Endothelial cell (in vitro differentiated cells): ENCODE measurements at places on chromosomes 2 and 18. TPM values are rescaled to one million over a fixed set of nuclear protein-coding genes. Genes with fewer than 3 reads are reported as not detected.
A peak's percentile ranks its signal among the peaks of the same experiment; 100 is the strongest.

Gene FLACC1
- total RNA-seq: 1.1 TPM

DNA sequence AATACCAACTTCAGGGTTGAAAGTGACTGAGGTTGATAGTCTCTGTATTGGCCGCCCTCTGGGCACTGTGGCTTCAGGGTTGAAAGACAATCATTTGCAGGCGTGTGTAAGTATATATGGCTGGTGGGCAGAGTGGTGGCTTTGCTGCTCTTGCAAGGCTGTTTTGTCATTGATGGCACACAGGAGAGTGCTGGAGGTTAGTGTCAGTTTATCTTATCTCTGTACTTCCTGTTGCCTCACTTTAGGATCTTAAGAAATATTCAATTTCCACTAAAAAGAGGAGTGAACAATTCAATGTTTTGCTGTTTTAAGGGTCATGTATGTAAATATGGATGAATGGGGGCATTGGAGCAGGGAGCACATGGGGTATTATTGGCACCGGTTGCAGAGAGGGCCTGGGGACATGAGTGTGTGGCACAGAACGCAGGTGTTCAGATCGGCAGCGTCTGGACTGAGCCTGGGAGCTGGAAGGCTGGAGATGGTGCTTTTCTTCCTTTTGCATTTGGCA lies 51.5 kb downstream of the NCK2 start:
- no peak for DNase-seq

DNA sequence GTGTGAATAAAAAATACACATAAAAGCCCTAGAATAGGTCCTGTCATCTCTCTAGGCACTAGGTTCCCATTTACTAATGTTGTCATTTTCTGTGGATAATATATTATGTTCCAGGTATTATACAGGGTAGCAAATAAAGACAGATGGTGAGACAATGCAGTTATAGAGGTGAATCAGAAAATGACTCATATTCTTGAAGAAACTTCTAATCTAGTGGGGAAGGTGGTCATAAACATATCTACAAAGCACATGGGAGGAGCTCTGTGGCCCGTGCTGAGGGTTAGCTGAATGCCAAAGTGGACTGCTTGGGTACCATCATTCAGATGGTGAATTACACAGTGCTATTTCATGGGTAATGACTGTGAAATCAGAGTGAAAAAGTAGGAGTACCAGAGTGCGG lies 700.9 kb downstream of the ERBB4 start:
- no peak for DNase-seq

DNA sequence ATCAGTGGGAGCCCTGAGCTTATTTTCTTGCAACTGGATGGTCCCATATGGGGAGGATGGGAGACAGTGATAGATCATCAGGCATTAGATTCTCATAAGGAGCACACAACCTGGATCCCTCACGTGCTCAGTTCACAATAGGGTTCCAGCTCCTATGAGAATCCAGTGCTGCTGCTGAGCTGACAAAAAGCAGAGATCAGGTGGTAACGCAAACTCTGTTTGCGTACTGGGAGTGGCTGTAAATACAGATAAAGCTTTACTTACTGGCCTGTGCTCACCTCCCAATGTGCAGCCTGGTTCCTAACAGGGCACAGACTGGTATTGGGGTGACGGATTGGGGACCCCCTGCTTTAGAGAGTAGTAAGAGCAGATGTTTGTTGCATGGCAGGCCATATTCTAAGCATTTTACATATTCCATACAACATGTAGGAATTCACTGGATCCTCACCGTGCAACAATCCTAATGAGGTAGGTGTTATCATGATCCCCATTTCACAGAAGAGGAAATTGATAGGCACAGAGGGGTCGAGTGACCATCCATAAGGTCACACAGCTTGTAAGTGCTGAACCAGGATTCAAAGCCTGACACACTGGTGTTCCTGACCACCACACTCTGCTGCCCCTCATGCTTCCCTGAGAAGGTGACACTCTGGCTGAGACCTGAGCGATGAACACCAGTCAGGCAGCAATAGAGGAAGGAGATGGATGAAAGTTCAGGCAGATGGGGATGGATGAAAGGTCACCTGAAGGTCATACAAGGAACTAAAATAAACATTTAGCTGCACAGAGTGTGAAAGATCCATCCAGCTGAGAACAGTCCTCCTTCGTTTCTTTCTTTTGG lies 15.7 kb upstream of the MAT2A start:
- no peak for DNase-seq

Gene STARD6
- 0.54 TPM for total RNA-seq

GRCh38 chr2:95261602-95262001 lies 12.6 kb upstream of the PROM2 start:
- DNase-seq: no peak

Gene LIPG
- total RNA-seq: 19.6 TPM

GRCh38 chr2:188974164-188974563 lies at the start of gene COL3A1:
COL3A1 (plus strand) TSS chr2:188974373; CDS start chr2:188974490, 117 bp downstream.
- DNase-seq: no peak

Gene GCA
- 123 TPM for total RNA-seq

Gene CD207
- 0.74 TPM for total RNA-seq

Gene ELMOD3
- total RNA-seq: 15.9 TPM

Gene IL1A
- 0.26 TPM for total RNA-seq

Gene RFX8
- total RNA-seq: 5.0 TPM

GRCh38 chr2:167689444-167689843 lies 558.0 kb downstream of the STK39 start:
- no peak for DNase-seq

- DNase-seq: no peak
These were observed 653.0 kb downstream of the CNTNAP5 start for GRCh38 chr2:124678043-124678442.

Gene TUBA4B
- total RNA-seq: not detected

DNA sequence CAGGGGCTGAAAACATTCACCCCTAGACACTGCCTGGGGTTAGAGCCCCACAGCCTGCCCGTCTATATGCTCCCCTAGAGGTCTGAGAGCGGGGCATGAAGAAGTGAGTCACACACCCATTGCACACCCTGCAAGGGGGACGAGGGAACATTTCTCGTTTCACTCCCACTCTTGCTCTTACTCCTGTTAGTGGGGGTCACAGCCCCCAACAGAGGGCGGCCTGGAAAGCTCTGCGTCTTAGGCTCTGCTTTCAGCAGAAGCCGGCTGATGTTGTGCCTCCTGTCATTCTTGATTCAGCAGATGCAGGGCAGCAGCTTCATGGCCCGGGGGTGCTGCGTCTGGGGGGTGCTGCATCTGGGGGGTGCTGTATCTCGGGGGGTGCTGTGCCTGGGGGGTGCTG lies 141.3 kb downstream of the ASB1 start:
- DNase-seq: no peak

- no peak for DNase-seq
These were observed 79.1 kb downstream of the FAM168B start for GRCh38 chr2:131014141-131014540.

GRCh38 chr18:79486356-79487182 lies 90.8 kb downstream of the NFATC1 start:
- no peak for DNase-seq

Gene CXCR4
- 255 TPM for total RNA-seq

Gene COX7A2L
- total RNA-seq: 94.8 TPM

DNA sequence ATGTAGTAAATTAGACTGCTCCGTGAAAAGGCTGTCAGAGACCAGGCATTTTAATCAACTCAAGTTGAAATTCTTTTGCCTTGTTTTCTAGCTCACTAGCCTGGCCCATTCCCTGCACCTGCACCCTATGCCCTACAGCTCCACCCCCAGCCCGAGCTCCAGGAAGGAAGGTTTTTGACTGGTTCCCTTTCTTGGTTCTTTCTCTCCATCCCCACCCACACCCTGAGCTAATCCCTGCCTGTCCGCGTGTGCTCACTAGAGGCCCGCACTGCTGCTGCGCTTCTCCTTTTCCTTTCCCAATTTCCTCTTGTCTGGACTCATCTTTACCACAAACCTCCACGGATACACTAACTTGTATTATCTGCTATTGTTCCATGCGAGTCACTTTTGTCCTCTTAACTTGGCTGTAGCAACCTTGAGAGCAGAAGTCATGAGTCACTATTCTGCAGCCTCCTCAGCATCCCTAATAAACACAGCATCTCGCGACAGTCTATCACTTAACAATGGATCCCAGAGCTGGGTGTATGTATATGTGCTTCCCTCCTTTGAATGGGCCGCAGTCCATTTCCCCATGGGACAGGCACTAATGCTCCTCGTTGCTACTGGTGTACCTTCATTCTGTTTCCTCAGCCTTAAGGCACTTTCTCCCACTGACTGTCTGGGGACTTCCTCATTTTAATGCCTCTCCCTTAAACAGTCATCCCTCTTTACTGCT lies 36.5 kb downstream of the COLEC12 start:
- DNase-seq: no peak

DNA sequence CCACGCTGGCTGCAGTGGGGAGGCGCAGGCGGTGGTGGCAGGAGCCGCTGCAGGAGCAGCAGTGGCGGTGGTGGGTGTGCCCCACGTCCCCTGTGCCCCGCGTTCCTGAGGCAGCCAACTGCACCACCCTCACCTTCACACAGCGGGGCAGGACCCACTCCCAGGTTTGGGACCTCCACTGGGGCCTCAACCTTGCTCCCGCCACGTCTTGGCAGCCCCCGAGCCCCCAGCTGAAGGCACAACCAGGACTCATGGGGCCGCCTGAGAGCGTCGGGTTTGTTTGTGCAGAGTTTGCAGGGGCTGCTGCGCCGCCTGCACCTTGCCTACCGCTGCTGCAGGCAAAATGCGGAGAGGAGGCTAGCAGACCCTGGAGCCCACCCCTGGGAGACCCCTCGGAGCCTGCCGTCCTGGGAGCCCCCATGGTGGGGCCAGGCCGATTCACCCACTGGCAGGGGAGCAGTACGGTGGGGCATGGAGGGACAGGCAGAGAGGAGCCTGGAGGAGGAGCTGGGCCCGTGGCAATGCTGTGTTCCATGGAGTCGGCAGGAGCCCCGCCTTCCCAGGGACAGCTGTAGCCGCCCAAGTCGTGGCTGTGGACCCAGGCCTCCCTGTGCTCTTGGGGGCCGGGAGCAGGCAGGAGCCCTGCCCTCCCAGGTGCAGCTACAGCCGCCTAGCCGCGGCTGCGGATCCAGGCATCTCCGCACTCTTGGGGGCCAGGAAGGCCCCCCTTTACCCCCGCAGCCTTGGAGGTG lies 14.7 kb upstream of the EML6 start:
- DNase-seq: peak; percentile 45

DNA sequence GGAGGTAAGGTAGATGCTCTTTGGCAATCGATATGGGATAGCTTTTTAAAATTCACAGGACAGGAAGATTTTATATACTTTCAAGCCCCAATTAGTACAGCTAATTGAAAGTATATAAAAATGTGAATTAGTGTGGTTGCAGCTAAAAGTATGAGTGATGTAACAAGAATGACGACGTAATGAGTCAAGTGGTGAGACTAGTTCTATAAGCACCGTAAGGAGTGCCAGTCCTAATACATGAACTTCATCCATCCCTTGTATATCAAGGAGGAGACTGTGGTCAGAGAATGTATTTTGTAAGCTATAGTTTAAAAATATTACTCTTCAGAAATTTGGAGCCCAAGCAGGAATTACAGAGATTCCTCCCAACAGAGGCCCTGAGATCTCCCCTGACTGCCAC lies 25.8 kb downstream of the DNAJC27 start:
- no peak for DNase-seq

GRCh38 chr18:57149051-57149450 lies 2.2 kb downstream of the BOD1L2 start:
- DNase-seq: no peak

Gene MOCOS
- total RNA-seq: 0.56 TPM

DNA sequence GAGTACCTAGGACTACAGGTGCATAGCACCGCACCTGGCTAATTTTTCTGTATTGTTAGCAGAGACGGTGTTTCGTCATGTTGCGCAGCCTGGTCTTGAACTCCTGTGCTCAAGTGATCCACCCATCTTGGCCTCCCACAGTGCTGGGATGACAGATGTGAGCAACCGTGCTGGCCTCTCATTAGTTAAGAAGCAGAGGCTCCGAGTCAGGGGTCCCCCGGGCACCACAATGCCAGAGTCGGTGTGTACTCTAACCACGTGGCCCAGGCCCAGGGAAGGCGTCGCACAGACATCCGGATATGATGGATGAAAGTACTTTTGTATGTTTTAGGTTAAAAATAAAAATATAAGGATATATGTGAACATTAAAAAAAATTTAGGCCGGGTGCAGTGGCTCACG lies 28.3 kb upstream of the HPCAL1 start:
- no peak for DNase-seq

GRCh38 chr18:35337286-35337685 lies 6.9 kb downstream of the ZNF24 start:
- no peak for DNase-seq

GRCh38 chr2:16167870-16168426 lies 227.6 kb downstream of the MYCN start:
- no peak for DNase-seq

- no peak for DNase-seq
These were observed 96.2 kb upstream of the CTDP1 start for GRCh38 chr18:79583426-79583825.

GRCh38 chr2:149828520-149829210 lies 241.1 kb upstream of the MMADHC start:
- no peak for DNase-seq

DNA sequence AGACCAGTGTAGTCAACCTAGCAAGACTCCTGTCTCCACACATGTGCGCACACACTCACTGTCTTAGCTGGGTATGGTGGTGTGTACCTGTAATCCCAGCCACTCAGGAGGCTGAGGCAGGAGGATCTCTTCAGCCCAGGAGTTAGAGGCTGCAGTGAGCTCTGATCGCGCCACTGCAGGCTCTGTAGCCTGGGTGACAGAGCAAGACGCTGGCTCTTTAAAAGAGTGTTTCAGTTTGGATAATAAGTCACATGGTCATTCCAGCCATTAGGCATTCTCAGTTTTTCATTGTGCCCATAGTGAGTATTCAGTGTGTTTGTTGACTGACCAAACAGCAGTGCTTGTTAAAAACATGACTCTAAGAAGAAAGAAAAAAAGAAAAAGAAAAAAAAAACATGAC lies 31.0 kb downstream of the RAB10 start:
- DNase-seq: no peak

- no peak for DNase-seq
These were observed 47.7 kb downstream of the TANK start for GRCh38 chr2:161207941-161208340.

- DNase-seq: no peak
These were observed 52.2 kb downstream of the PLB1 start for GRCh38 chr2:28547906-28548600.

Gene TRABD2A
- total RNA-seq: 7.2 TPM

DNA sequence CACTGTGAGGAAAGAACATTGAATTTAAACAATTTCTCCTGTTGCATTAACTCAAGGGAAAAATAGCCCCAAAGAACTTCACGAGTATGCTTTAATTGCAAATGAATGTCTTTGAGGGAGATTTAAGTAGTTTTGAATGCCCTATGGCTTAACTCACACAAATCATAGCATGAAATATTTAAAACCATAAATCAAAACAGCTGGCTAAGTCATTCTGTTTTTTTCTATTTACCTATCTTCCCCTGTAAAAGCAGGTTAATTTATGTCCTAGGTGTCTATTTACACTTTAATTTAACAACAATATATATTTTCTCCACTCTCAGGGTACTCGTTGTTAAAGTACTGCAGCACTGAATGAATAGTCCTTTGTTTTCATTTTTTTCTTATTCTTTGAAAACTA lies 118.8 kb upstream of the PIEZO2 start:
- DNase-seq: no peak

- no peak for DNase-seq
These were observed 57.2 kb downstream of the PDCL3 start for GRCh38 chr2:100619951-100620350.

GRCh38 chr18:24115628-24116027 lies 23.2 kb upstream of the CABYR start:
- no peak for DNase-seq

GRCh38 chr18:76847916-76848315 lies 25.6 kb downstream of the ZNF236 start:
- DNase-seq: peak; percentile 30

Gene C2orf81
- 5.0 TPM for total RNA-seq

GRCh38 chr2:71226096-71226964 lies 573 bp downstream of the PAIP2B start:
- peak; percentile 30 for DNase-seq
